Activated CD8-positive, alpha-beta memory T cell treated with anti-CD3 and anti-CD28 coated beads for 1 hour (primary cell): ENCODE measurements at places on chromosomes 5 and 9.
A peak's percentile ranks its signal among the peaks of the same experiment; 100 is the strongest.

- DNase-seq = no peak
Observed at GRCh38 chr9:81108821-81109220, 580.5 kb downstream of the TLE1 start.

GRCh38 chr9:131502781-131503625 lies at the start of gene POMT1:
Gene POMT1 (plus strand): TSS chr9:131502918. CDS start chr9:131504219, 1,301 bp downstream.
- peak; percentile 80 for DNase-seq

DNA sequence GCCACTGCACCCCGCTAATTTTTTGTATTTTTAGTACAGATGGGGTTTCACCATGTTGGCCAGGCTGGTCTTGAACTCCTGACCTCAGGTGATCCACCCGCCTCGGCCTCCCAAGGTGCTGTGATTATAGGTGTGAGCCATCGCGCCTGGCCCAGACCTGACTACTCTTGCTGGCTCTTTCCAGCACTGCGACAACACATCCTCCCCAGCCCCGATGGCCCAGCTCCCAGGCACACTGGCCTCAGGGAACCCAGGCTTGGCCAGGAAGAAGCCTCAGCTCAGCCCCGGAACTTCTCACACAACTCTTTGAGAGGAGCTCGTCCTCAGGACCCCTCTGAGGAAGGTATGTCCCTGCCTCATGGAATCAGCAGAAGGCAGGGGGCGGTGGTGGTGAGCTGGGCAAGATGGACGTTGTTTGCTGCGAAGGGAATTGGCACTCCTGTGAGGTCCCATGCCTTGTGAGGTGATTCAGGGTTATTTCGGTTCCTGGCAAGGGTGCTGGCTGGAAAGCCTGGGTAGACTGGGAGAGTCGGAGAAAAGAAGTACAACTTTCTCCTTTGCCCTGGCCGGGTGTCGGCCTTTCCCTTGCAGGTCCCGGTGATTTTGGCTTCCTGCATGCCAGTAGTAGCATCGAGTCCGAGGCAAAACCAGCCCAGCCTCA lies 5.9 kb downstream of the DELE1 start:
- DNase-seq = no peak

GRCh38 chr5:145450286-145450885 lies 384.8 kb downstream of the PRELID2 start:
- DNase-seq = no peak

DNA sequence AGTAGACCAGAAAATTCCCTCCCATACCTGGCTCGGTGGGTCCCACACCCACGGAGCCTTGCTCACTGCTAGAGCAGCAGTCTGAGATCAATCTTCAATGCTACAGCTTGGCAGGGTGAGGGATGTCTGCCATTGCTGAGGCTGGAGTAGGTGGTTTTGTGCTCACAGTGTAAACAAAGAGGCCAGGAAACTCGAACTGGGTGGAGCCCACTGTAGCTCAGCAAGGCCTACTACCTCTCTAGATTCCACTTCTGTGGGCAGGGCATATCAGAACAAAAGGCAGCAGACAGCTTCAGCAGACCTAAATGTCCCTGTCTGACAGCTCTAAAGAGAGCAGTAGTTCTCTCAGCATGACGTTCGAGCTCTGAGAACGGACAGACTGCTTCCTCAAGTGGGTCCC lies 5.6 kb upstream of the GZMA start:
- peak; percentile 8 for DNase-seq

GRCh38 chr5:17415321-17415758 lies 82.7 kb upstream of the TAF11L2 start:
- DNase-seq = no peak

DNA sequence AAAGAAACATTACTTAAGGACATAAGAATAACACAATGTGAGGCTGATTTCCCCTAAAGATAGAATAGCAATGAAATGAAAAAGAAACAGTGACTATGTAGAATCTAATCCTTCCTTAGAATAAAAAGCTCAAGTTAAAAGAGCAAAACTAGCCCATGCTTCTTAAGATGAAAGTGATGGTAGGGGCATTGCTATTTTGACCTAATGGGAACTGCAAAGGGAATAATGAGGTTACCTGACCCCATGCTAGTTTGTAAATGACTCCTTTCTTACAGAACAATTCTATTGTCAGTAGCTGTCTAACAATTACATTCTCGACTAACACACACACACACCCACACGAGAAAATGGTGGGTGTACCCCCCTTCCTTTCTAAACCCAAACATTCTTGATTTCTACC lies 575.8 kb downstream of the CSNK1G3 start:
- no peak for DNase-seq

- DNase-seq = no peak
Observed at GRCh38 chr9:20526500-20527319, 95.6 kb downstream of the MLLT3 start.

GRCh38 chr5:108919591-108920326 lies 172.1 kb downstream of the FER start:
- DNase-seq = no peak

GRCh38 chr9:120474591-120475243 lies 105.2 kb downstream of the CDK5RAP2 start:
- DNase-seq = no peak

DNA sequence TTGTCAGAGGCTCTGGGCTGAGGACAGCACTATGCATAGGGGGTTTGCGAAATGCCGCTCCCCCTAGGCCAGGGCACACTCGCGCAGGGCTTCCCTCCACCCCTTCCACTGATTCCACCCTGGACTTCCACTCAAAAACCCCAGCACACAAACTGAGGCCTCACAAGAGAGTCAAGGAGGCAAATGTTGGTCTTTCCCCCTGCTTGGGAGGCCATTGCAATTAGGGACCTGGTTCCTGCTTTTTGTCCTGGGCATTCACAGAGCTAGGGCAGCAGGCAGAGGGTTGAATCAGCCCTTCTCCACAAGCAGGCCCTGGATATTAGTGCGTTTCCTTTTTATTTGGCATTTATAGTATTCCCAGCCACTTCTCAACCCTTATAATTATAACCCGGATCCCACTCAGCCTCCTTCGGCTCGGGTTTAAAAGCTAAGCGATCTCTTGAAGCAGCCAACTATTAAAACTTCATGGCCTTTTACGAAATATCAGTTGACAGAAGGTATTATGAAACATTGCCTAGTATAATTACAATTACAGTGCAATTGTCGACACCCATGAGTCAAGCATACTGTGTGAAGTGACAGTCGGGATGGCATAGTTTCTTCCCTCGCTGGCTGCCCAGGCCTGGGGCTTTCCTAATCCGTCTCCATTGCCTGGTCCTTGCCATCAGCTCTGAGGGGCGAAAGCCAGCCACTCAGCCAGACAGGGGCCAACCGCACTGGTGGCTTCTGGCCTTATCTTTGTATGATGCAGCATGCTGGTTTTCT lies 285.5 kb upstream of the MAP3K1 start:
- no peak for DNase-seq

- no peak for DNase-seq
Observed at GRCh38 chr9:134782921-134783698, 97.5 kb upstream of the FCN2 start.

DNA sequence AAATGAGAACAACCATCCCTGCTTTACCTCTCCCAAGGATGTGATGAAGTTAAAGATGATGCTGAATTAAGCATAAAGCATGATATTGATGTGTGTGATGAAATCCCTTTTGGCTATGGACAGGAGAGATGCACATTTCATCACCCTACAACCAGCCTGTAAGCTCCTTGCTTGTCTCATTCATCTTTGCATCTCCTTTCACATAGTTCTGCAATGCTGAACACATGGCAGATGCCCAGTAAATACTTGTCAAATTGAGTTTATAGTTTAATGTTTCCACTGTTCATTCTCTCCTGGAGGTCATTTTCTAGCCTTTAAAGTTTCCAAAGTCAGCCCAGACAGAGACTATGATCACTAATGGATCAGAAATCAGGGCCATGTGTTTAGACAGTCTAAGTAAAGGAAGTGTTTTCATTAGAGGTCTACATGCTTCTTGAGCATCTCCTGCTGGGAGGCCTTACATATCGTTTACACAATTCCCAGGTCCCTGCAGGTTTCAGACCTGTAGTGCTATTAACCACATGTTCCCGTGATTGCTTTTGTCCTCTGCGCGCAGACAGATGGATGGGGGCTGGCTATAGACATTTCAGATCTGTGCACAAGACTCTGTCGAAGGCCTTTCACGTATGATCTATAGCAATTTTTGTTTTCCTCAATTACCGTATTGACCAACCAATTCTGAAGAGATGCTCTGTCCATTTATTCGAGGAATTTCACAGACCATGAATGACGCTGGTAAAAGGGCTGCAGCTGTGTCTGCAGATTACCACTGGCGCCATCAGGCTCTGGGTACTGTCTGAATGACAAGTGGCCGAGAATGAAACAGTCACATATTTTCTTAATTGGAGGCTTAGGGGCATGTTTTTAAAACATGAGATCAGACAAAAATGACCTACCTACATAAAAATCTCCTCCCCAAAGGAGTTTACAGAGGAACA lies 49.0 kb upstream of the CKMT2 start:
- DNase-seq = no peak

- no peak for DNase-seq
Observed at GRCh38 chr9:16928179-16928945, 57.9 kb upstream of the BNC2 start.

DNA sequence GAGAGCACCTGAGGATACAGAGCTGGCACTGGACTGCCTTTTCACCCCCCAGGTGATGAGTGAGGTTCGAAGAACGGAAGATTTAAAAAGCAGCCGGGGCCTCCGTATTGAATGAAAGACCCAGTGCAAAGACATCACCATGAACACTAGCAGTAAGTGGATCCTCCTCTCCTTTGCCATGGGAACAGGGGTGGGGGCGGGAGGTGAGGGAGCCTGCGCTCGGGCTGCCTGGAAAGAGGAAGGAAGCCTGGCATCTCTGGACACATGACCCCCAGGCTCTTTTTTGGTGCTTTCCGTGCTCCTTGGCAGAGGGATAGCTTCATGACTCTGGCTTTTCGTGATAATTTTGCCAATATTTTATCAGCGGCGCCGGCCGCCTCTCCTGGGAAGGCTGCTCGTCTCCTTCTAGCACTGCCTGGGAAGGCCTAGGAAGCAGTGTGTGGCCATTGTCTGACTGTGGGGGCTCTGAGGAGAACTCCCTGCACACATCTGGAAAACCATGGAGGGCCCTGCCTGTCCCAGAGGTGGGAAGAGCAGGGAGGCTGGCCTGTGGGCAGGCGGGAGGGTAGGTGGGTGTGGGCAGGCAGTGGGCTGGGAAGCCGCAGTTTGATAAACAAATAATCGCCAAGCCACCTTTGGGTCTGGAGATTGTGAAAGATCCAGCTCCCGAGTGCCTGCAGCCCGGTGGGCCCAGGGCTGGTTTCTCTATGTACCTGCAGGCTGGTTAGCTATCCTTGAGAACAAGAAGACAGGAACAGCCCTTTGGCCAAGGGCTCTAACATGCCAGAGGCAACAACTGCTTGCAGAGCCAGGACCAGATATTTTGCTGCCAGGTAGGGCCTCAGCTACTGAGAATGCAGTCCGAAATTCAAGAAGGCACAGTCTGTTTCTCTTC lies 911 bp downstream of the ABLIM3 start:
- DNase-seq = no peak

DNA sequence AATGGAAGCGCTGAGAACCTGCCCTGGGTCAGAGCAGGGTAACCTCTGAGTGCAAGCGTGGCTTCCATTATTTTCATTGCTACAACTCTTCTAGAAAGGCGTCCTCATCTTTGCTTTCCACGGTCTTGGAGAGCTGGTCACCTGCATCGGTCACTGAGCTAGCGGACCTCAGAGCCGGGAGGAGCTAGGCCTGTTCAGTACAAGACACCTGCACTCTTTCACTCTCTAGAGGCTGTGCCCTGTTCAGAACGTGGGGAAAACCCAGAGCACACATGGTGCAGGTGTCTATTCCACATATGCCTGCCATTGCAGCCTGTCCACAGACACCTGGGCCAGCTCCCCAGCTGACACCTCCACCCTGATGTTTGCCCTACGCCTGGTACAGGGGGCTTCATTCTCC lies 147.8 kb upstream of the IRX2 start:
- no peak for DNase-seq

GRCh38 chr9:108637340-108637739 lies 218.4 kb downstream of the ACTL7B start:
- no peak for DNase-seq

GRCh38 chr9:36207016-36207415 lies 16.3 kb downstream of the CLTA start:
- DNase-seq = no peak

DNA sequence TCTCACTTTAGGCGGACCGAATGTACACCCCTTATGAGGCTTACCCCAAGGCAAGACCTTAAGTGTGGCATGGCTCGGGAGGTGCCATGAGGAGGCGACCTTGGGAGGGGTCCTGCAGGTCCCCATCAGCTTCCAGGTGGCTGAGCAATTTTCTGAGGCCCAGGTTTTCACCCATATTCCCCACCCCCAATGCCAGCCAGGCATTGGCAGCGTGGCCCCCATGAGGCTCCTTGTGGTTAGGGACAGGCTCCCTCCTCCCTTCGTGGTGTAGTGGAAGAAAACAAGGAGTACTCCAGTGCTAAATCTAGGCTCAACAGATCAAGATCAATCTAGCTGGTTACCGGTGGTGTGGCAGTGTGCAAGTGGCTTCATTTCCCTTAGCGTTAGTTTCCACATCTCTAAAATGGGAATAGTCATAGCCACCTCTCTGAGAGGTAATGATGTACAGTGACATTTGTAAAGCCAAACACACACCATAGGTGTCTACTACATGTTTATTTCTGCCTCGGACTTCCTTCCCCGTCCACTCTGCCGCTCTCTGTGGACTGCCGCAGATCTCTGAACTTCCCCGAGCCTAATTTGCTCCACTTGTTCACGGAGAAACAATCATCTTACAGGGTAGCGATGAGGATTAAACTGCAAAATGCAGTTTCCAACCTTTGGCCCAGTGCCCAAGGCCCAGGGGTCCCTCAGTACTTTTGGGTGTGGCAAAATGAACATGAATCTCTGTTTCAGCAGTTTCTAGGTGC lies 8.4 kb downstream of the LHX2 start:
- no peak for DNase-seq

DNA sequence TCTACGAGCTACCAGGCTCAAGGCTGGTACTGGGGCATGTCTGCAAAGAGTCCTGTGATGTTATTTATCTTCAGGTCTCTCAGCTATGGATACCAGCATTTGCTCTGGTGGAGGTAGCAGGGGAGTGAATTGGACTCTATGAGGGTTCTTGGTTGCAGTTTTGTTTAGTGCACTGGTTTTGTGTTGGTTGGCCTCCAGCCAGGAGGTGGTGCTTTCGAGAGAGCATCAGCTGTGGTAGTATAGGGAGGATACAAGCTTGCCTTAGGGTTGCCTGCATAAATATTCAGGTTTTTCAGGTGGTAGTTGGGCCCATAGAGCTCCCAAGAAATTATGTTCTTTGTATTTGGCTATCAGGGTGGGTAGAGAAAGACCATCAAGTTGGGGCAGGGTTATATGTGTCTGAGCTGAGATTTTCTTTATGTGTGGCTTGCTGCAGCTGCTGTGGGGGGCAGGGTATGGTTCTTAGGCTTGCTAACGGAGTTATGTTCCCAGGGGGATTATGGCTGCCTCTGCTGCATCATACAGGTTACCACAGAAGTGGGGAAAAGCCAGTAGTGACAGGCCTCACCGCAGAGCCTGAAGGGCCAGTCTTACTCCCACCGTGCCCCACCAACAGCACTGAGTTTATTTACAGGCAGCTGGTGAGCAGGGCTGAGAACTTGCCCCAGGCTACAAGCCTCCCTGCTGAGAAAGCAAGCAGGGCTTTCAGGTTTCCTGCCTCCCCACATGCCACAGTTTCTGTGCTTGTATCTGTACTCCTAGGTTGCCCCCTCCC lies 9.7 kb upstream of the RIOK2 start:
- no peak for DNase-seq

GRCh38 chr5:103744159-103744558 lies 181.6 kb upstream of the NUDT12 start:
- no peak for DNase-seq
